ENCODE measurements at places on chromosomes 3 and 15.

- no peak for DNase-seq
These were observed 37.3 kb downstream of the RFT1 start for GRCh38 chr3:53092942-53093341.

GRCh38 chr3:106215047-106215446 is 346.2 kb upstream of the CBLB start:
- DNase-seq = no peak

DNA sequence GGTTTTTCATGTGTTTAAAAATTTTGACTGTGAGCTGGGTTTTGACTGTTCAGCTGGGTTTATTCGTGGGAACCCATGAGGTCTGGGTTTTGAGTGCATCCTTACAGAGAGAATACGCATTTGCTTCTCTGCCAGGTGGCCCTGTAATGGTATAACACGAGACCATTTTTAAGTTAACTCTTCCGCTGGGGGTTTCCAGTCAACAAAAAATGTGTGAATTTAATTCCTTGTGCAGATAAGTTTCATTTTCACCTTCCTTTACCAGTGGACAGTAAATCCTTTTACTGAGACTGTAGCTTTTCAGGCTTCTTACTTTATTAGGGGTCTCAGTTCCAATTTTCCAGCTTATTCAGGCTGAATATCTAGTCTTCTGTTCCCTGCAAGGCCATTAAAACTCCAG is 149.6 kb downstream of the OPA1 start:
- DNase-seq = no peak

DNA sequence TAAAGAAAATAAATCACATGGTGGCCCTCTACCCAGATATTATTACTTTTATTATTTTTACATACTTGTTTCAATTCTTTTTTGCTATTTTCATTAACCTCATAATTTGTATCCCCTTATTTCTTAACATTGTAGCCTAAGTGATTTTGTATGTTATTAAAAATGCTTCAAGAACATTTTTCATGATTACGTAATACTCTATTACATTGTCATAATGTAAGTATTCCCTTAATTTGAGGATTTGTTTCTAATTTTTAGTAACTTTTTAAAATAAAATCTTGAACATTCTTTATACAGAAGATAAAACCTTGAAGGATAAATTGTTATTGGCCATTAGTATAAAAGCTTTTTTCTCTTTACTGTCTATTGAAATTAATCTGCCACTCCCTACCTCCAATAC is 89.0 kb downstream of the DCUN1D1 start:
- no peak for DNase-seq

GRCh38 chr3:132136334-132136716 is 101.5 kb upstream of the CPNE4 start:
- no peak for DNase-seq

- DNase-seq = no peak
These were observed 317.6 kb upstream of the RASGRP1 start for GRCh38 chr15:38882221-38882620.

GRCh38 chr3:26807272-26807671 is 184.7 kb downstream of the LRRC3B start:
- no peak for DNase-seq

DNA sequence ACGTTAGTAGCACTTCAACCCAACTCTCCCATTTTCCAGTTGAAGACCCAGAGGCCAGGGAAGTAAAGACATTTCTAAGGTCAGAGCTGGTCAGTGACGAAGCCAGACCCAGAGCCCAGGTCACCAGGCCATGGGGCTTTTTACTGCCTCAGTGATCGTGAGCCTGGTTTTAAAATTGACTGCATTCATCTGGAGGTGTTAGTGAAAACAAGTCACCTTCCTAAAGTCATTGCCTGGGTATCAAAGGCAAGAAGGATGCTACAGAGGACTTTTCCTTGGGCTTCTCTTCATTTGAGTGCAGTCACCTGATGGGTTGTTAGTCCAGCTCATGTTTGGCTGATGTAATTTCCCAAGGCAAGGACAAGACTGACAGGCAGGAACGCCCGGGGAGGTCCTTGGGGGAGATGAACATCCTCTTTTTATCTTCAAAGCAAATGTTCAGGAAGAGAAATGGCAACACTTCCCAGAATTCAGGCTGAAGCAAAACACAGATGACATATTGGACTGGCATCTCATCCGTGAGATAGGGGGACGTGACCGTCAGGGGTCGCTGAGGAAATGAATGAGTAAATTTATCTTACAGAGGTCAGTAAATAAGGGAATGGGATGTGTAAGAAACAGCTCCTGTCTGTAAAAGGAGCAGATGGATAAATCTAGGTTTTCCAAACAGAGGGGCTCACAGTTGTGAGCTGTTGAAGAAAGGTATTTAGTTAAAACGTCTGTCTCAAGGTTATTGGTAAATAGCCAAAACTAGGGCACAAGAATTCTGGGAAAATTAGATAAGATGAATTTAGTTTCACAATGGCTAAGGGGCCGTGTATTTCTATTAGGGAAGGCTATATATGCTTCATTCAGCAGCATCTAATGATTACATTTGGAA is 201.2 kb downstream of the OPA1 start:
- DNase-seq = no peak

DNA sequence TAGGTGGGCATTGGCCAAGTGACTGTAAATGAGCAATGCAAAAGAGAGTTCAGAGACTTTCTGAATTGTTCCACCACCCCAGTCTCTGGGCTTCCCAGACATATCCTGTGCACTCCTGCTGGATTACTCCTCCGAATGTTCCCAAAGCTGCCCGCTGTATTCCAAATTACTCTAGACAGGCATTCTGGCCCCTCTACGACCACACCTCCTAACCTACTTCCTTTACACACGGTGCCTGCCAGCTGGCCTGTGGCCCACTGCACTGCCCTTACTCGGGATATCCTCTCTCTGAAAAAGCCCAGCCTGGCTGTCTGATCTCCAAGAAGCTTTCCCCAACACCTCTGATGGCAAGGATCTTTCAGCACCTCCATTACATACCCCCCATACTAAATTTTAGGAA is 66.6 kb downstream of the DUT start:
- DNase-seq = no peak

DNA sequence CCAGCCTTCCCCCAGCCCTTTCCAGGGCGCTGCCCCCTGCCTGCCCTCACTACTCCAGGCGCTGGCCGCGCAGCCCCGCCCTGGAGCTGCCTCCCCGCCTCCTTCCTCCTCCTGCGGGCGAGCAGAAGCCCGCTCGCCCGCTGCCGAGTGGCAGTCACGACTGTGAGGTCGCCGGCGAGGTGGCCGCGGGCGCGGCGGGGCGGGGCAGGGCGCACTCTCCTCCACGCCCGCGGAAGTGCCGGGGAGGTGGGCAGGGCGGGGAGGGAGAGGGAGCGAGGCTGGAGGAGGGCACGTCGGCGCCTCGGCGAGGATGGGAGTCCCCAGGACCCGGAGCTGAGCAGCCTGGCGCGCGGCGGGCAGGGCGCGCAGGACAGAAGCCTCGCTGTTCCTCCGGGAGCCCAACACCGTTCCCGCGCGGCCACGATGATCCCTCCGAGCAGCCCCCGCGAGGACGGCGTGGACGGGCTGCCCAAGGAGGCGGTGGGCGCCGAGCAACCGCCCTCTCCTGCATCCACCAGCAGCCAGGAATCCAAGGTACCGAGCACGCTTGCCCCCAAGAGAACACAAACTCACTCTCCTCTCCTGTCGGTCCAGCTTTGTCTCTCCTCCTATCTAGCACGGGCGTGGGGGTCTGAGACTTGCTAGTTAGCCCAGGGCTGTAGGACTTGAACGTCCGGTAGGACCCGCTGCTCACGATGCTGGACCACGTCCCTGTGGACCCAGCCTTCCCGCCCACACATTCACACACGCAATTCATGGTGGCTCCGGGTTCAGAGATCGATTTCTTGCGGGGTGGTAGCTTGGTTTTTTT is at the start of gene STAC:
Gene STAC (plus strand): TSS at position 284 of the 811 bp plus-strand sequence. CDS start 140 bp downstream, at position 424.
- peak; percentile 64 for DNase-seq

DNA sequence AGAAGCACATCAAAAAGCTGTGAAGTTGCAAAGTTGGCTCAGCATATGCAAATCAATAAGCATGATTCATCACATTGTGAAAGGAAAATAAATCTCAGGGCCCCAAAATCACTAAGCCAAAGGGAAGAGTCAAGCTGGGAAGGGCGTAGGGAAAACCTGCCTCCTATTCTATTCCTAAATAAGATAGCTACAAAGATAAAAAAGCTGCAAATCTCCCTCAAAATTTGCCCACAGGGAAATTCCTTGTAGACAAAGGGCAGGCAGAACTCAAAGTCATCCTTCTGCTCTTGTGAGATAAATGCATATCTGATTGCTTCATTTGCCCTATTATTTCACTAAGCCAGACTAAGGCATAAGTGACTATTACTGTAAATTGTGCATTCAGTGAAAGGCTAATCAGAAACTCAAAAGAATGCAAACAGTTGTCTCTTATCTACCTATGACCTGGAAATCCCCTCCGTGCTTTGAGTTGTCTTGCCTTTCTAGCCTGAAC is 30.5 kb upstream of the CCNL1 start:
- no peak for DNase-seq

DNA sequence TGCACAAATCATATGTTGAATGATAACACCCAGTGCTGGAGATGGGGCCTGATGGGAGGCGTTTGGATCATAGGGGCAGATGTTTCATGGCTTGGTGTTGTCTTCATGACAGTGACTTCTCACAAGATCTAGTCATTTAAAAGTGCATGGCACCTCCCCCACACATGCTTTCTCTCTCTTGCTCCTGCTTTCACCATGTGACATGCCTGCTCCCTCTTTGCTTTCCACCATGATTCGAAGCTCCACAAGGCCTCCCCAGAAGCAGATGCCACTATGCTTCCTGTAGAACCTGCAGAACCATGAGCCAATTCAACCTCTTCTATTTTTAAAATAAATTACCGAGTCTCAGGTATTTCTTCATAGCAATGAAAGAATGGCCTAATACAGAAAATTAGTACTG is 17.8 kb upstream of the SH3BP5 start:
- no peak for DNase-seq

DNA sequence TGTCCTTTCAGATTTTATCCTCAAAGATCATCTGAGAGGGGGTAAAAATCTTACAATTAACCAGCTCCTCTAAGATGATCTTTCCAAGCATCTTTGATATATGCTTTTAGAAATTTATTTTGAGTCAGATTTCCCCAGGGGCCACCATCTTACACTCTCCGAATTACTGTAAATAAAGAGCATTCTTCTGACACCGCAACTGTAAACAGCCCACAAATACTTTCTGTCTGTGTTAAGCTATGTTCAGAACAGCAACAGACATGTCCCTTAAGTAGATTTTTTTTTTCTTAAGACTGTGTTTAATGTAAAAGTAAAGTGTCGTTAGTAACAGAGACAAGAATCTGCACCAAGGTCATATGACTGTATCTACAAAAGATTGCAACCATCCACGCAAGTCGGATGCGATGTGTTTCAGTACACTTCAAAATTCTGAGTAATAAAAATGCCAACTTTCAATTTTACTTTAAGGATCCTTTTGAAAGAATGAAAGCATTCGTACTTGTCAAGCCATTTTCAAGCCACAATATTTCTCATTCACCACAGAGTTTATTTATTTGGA is 159.0 kb upstream of the KCNH8 start:
- no peak for DNase-seq

DNA sequence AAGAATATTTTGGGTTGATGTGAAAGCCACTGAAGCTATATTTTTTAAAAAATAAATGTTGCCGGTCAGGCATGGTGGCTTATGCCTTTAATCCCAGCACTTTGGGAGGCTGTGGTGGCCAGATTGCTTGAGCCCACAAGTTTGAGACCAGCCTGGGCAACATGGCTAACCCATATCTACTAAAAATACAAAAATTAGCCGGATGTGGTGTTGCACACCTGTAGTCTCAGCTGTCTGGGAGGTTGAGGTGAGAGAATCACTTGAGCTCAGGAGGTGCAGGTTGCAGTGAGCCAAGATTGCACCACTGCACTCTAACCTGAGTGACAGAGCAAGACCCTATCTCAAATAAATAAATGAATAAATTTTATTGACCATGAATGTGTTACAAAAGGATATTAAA is 39.6 kb downstream of the GOLM2 start:
- no peak for DNase-seq

DNA sequence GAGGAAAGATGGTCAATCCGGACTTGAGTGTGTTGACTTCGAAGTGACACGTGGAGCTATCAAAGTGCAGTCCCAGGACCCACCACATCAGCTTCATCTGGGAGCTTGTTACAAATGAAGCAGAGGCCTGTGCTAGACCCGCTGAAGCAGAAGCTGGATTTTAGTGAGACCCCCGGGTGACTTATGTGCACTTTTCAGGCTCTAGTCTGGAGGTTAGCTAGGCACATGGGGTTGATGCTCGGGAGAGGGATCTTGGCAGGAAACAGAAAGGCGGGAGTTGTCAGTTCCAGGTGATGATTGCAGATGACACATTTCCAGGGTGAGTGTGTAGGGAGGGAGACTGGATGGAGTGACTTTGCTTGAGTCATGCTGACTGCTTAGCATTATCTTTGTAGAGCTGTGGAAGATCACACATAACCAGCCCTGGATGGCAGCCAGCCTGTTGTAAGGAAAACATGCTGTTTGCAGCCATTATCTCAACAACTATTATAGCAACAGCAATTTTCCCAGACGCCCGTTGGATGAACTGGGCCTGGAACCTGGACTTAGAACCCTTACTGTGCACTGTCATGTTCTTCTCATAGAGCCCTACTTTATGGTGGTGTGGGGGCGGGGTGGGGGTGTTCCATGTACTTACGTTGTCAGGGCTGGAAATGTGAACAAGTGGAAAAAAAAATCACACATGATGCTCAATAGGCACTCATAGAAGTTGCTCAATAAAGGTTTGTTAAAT is 122.4 kb downstream of the THSD4 start:
- DNase-seq = peak; percentile 40

GRCh38 chr3:54079730-54080325 is 42.5 kb upstream of the CACNA2D3 start:
- no peak for DNase-seq

DNA sequence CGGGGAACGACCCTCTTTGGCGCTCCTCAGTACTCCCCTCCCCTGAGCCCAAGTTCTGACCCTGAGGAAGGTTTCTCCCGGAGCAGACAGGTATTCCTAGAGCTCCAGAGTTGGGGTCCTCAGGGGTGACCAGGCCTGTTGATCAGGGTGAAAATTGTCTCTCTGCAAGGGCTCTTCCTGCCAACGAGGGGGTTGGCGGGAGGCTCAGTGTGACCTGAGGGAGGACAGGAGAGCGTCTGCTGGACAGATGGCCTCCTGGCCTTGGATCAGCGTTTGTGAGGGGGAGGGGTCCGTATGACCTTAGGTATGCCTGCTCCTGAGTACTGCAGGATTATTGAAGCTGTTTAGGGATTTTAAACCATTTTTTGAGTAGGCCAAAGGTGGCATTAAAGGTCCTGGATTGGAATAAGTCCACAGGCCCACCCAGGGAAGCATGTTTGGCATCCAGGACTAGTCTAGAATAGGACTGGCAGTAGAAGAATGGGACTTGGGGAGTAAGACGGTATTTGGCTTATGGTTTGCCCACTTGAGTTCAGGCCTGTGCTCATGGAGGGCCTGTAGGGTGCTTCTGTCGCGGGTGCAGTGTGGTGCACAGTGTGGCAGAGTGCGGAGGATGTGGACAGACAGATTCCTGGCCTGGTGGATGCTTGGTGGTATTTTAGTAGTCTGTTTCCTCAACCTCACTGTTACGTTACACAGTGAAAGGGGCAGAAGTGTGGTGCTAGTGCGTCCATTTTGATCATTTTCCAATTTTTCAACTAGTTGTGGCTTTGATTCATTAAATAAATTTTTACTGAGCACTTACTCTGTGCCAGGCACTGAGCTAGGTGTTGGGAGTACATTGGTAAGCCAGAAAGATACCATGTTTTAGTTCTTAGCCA is 959 bp downstream of the ZNF592 start:
- DNase-seq = peak; percentile 63

- DNase-seq = no peak
These were observed 7.8 kb downstream of the BNC1 start for GRCh38 chr15:83276661-83277060.
